Activated CD4-positive, alpha-beta memory T cell treated with anti-CD3 and anti-CD28 coated beads, Interleukin-2, amount 10 ng/mL, durations not matched to agents 7 days and 5 days (primary cell): ENCODE measurements at places on chromosomes 3 and 15. TPM values are rescaled to one million over a fixed set of nuclear protein-coding genes. Genes with fewer than 3 reads are reported as not detected.

DNA sequence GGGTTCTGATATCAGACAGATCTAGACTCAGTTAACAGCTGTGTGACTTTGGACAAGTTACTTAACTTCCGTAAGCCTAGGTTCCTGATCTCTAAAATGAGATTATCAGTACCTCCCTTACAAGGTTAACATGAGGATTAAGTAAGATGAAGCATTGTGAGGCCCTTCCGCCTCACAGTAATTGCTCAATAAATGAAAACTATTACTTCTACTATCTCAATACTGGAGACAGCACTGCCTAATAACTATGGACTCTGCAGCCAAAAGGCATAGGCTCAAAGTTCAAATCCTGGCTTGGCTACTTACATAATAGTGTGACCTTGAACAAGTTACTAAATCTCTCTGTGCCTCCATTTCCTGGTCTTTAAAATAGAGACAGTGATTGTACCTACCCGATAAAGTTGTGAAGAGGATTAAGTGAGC, 82.0 kb upstream of the ATP11B start:
- no peak for DNase-seq

Gene ST8SIA2
- not detected for total RNA-seq

- DNase-seq: no peak
Observed at GRCh38 chr3:30293621-30294240, 312.7 kb upstream of the TGFBR2 start.

Gene ADAMTS9
- total RNA-seq: not detected

DNA sequence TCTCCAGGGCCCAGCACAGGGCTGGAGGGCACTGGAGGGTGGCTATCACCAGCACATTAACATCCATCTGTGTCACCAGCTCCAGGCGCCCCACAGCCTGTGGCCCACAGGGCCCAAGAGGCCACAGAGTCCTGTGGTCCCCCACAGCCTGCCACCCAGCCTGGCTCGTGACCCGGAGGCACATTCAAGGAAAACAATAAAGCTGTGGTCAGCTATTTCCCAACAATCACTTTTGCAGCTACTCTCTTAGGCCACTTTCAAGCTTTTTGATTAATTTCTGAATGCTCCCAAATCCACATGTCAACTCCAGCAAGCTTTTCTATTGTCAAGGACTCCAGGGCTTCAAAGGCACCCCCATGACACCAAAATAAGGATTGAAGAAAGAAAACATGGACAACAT, 16.7 kb downstream of the IDH2 start:
- no peak for DNase-seq

DNA sequence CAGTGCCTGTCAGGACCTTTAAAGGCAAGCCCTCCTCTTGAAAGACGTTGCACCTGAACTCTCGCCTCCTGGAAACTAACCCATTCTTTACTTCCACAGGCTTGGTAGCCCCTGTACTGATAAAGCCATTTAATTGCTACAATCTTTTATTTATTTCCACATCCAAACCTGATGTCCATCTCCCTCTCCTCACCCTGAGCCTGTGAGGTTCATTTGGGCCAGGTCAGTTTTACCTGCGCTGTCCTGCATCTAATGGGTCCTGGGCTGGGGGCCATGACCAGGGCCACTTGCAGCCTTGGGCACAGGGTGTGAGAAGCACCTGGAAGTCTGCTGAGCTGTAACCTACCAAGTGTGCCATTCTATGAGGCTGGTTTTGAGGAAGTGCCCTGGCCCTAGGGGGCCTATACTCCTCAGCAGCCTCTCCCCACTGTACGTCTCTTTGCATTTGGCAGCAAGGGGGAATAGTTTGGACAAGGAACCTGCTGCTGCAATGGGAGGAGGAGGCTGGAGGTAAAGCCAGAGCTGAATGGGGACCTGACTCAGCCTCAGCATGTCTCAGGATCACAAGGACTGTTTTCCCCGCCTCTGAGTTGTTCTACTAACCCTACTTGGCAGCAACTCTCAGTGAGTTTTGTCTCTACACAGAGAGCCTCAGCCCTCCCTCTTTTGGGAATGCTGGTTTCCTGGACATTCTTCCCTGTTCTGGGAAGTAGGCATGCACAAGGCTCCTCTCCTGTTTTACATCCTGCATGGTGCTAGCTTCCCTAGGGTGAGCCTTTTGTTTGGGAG, 53.8 kb downstream of the WDR76 start:
- DNase-seq: no peak

Gene FBXO40
- not detected for total RNA-seq

Gene SLC15A2
- 4.4 TPM for total RNA-seq

- no peak for DNase-seq
Observed at GRCh38 chr3:104245261-104245660, 1121.4 kb upstream of the ALCAM start.

GRCh38 chr3:29070959-29071634, 209.8 kb upstream of the RBMS3 start:
- DNase-seq: no peak

DNA sequence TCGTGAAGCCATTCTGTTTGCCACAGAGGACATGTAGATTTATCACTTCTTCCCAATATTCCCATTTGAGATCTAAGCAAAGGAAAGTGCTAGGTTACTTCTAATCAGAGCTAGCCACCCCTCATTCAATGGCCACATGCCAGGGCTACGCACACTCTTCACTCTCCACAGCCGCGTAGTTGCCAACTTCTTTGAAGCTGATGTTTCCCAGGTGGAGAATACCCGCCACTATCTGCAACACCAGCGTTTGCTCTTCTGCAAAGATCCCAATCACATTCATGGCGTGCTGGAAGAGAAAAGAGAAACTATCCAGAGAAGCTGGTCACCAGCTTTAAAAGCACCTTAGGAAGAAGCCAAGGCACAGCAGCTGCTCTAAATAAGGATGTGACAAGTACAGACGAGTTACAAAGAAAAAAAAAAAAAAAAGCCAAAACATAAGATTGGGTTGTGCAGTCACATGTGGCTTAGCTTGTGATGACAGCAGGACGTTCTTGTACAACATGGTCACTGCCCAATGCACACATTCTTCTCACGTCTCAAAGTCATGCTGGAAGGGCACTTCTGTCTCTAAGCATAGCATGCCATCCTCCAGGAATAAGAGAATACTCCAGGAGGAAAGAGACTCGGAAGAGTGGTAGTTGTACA, 16.4 kb downstream of the LDHAL6B start:
- DNase-seq: no peak

Gene CTXN2
- not detected for total RNA-seq

- DNase-seq: no peak
Observed at GRCh38 chr3:136840252-136840651, 21.3 kb downstream of the SLC35G2 start.

Gene SYNPR
- not detected for total RNA-seq

DNA sequence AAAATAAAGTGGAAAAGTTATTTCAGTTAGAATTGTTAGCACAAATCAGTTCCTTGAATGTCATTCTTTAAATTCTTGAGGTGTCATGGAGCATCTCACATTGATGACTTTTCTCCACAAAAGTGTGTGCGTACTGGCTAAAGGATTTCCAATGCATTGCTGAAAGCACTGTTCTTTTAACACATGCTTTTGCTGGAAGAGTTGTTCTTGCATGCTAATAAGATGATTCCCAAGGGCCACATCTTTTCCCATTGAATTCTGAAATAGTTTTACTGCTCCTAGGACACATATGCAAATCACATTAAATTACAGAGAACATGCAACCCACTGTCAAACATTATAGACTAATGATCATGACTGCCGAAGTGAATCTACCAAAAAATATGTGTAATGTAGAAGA, 516.3 kb upstream of the CADM2 start:
- DNase-seq: no peak

- no peak for DNase-seq
Observed at GRCh38 chr3:187293516-187294430, 2.2 kb upstream of the MASP1 start.

- DNase-seq: no peak
Observed at GRCh38 chr15:78194568-78194925, 39.8 kb downstream of the ACSBG1 start.

Gene PPP4R2
- 105 TPM for total RNA-seq

DNA sequence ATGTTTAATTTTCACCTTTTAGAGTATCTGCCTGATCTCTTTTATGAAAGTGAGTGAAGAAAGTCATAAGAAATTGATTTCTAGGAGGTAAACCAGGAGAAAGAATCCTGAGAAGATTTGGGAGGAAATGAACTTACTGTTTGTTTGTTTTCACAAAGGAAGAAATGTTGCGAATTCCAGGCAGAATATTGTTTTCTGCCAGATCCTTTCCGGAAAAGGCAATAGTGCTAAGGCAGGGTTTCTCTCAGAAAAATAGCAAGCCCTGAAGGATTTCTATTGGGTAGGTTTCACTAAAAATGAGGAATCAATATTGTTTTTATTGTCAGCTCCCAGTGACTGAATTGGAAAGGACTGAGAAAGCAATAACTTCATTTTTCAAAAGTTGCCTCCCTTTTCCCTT, 85.7 kb upstream of the TGFBR2 start:
- DNase-seq: no peak

GRCh38 chr15:31082771-31083369, 18.7 kb downstream of the TRPM1 start:
- DNase-seq: no peak

- DNase-seq: no peak
Observed at GRCh38 chr3:62710751-62711150, 164.5 kb downstream of the CADPS start.
